CD8-positive, alpha-beta memory T cell (primary cell): ENCODE measurements at places on chromosomes 12 and 14.
A peak's percentile ranks its signal among the peaks of the same experiment; 100 is the strongest.

- DNase-seq, result no peak
These were observed 99.0 kb upstream of the PKP2 start for GRCh38 chr12:32995623-32996022.

DNA sequence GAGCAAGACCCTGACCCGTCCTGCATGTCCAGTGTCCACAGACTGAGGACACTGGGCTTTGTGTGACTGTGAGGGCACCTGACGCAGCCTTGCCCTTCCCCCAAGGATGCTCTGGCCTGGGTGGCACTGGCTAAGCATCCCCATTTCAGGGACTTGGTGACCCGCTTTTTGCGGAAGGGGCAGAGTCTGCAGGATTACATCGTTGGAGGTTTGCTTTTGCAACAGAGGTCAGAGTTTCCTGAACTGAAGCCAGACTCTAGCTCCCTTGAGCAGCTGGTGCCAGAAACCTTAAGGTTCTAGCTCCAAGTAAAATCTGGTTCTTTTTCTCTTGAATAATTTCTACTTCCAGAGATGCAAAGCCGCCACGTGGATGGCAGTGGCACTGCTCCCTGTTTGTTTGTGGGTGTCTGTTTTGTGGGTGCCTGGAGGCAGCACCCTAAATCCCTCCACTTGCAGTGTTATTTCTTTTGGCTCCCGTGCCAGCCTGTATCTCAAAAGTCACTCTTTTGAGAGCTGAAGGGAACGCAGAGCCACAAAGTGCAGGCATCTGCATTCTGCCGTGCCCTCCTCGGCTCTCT, 184.7 kb downstream of the TSPAN9 start:
- DNase-seq, result no peak

DNA sequence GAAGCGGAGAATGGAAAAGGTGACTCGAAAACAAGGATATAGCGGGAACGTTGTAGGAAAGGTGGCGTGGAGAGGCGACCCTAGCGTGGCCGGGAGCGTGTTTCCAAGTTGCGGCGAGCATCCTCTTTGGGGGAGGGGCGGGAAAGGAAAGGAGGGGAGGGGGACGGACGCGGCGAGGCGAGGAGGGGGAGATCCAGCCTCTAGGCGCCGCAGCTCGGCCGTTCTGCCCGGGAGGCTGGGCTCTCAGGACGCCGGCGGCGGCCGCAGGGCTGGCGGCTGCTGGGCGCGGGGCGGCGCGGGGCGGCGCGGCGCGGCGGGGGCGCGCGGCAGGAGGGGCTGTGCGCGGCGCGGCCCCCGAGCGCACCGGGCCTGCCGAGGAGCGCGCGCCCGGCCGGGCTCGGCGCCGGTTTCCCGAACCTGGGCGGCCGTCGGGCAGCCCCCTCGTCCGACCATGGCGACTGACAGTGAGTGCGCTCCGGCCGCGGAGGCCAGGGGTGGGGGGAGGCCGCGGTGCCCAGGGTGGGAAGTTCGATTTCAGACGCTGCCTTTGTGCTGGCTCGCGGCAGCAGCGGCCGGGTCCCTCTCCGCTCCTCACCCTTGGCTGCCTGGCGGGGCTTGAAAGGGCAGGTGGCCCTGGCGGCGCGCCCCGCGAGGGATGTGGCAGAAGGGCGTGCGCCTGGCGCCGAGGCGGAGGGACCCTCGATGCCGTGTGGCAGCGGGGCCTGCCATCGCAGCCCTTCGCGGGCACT, 50.3 kb downstream of the SNAPC1 start:
- no peak for DNase-seq

GRCh38 chr12:87661786-87662377, 367.3 kb downstream of the C12orf50 start:
- DNase-seq, result no peak

- no peak for DNase-seq
These were observed 93.8 kb downstream of the TMEM30B start for GRCh38 chr14:61187196-61187905.

GRCh38 chr12:39692258-39692853, 72.8 kb upstream of the ABCD2 start:
- DNase-seq, result peak; percentile 28

DNA sequence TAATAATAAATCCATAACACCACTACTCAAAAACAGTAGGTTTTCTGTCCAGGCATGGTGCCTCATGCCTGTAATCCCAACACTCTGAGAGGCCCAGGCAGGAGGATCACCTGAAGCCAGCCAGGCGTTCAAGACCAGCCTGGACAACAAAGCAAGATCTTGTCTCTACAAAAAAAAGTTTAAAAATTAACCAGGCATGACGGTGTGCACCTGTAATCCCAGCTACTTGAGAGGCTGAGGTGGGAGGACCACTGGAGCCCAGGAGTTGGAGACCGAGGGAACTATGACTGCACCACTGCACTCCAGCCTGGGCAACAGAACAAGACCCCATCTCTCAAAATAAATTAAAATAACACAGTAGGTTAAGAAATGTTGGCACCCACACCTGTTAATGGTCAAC, 44.5 kb upstream of the AP4S1 start:
- DNase-seq, result no peak

- DNase-seq, result no peak
These were observed 150.2 kb upstream of the PLEKHG7 start for GRCh38 chr12:92552412-92553108.

GRCh38 chr14:21525571-21525961, 580 bp downstream of the SALL2 start:
- no peak for DNase-seq

DNA sequence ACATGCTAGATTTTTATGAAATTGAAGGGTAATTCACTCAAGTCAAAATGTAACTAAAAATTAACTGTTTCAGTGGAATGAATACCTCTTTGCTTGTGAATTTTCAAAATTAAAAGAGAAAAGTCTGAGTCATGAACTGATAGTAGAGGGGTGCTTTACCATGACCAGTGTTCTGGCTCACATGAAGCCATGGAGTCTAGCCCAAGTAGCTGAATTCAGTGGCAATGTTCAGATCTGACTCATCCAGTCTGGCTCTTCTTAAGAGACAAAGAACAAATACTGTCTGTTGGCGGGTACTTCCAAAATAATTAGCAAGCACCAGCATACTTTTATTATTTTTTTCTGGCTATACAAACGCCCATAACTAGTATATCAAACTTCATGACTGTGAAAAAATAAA, 366.3 kb upstream of the GARIN6 start:
- no peak for DNase-seq

- no peak for DNase-seq
These were observed 986 bp upstream of the NTF3 start for GRCh38 chr12:5430641-5431603.

GRCh38 chr12:17592472-17592871, 497.5 kb downstream of the RERGL start:
- no peak for DNase-seq

DNA sequence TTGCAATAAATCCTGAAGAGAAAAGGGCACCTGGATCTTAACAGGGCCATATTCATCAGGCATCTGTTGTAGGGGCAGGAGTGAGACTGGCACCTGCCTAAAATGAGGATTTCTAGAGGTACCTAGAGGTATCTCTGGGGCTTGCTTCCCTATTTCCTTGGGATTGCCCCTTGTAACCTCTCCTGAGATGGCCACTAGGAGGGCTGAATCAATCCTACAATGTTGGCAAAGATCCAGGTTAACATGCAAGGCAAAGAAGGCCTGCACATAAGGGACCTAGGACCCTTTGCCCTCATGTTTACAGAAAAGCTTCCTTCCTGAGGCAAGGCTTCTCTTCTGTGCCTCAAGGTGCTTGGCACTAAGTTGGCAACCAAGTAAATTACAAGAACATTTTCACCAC, 25.8 kb upstream of the CLEC4E start:
- no peak for DNase-seq

- no peak for DNase-seq
These were observed 106.2 kb downstream of the IGF1 start for GRCh38 chr12:102374190-102374589.

DNA sequence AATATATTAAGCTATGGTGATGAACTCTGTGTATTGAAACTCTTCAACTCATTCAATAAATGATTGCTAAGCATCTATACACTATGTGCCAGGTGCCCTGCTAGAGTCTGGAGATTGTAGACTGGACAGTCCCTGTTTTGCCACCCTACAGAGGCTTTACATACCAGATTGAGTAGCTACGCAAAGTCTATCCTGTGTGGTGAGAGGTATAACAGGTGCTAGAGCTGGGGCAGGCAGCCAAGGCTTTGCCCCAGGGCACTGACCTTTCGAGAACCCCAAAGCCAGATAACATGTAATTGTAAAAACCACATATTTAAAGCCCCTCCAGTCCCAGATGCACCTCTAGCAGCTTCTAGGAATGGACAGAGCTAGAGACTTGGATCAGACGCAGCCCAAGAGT, 52.8 kb downstream of the PPM1H start:
- DNase-seq, result no peak

DNA sequence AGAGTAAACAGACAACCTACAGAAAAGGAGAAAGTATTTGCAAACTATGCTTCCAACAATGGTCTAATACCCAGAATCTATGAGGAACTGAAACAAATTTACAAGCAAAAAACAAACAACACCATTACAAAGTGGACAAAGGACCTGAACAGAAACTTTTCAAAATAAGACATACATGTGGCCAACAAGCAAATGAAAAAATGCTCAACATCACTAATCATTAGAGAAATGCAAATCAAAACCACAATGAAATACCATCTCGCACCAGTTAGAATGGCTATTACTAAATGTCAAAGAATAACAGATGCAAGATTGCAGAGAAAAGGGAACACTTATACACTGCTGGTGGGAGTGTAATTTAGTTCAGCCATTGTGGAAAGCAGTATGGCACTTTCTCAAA, 125.8 kb downstream of the C12orf42 start:
- no peak for DNase-seq

DNA sequence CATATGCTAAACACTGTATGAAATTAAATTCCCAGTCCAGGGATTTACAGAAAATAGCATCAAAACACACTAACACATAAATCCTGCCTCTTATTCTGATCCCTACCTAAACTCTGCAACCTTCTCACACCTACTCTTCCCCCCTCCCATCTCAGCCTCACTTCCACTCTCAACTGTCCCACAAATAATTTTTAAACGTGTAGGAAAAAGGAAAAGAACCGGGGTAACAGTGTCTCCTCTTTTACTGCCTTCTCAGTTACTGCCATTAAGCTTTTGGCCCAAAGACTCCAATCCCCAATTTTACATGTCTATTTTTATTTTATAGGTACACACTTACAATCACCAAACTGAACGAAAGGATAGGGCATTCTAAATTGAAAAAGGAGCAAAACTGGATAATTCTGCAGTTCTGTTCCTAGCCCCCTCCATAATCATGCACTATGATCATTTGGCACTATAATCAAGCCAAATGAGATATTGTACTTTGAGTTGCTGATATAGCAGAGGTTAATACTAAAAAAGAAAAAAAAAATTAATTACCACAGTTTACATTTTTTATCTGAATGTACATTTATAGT, 2.9 kb downstream of the DUSP16 start:
- DNase-seq, result no peak

DNA sequence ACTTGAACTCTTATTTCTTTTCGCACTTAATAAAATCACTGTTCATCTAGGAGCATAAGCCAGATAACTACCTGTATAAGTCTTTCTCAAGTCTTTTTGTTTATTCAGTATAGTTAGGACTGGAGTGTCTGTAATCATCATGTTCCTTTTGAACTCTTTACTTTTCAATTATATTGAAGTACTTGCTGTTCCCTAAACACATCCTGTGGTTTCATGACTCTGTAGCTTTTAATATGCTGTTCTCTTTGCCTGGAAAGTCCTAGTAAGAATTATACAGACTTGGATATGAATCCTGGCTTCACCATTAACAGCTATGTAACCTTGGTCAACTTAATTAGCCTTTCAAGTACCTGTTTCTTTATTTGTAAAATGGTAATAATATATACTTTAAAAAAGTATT, 88.2 kb downstream of the CCDC91 start:
- DNase-seq, result no peak

DNA sequence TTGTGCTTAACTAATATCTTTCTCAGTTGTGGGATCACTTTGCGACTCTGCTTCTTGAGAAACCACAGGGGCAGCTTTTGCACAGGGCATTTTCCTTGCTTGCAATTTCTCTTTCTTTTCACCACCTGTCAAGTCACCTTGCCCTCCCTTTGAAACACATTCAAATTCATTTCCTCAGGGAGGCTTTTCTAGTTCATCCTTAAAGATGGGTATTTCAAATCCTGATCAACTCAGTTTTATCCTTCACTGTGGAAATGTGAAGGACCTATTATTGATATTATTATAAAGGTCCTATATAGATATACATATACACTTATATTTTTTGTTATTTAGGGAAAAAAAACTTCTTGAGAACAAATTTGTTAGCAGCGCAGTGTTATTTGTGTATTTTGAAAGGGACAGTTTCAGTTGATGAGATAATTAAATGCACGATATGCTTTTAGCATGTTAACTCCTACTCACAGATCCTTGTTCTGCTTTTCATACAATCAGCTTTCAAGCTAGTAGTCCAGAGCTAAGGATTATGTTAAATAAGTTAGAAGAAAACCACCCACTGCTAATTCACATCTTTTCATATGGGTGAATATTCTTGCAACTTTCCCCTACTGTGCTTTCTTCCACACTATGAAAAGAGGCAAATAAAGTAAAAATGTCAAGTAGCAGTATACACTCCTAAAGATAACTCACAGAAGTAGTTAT, 501.4 kb upstream of the RGS6 start:
- no peak for DNase-seq

DNA sequence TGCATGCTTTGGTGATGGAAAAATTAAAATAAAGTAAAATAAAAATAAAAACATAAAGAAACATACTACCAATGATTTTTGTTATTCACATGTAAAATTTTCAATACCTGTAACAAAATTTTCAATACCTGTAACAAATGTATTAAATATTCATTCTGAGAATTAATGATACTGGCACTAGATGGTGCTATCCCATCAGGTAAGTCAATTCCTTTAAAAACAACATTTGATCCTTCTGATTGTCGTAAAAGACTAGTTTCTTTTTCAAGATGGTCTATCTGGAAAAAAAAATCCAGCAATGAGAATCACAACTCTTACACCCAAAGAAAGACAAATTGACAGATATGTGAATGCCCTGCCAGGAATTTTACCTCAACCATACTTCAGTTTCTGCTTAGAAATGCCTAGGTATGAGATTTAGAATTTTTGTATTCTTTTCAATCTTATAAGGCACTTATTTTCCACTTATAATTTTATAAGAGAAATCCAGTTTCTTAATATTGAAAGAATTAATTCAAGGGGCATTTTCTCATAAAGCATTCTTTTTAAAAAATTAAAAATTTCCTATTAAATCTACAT, 30.7 kb downstream of the CEP290 start:
- DNase-seq, result no peak

DNA sequence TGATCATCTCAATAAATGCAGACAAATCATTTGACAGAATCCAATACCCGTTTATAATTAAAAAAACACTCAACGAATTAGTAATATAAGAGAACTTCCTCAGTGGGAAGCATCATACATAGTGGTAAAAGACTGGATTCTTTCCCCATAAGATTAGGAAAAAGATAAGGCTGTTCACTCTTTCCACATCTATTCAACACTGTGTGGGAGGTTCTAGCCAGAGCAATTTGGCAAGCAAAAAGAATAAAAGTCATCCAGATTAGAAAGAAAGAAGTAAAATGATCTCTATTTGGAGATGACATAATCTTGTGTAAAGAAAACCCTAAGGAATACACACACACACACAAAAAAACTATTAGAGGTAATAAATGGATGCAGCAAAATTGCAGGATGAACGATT, 38.4 kb downstream of the YEATS4 start:
- no peak for DNase-seq

- DNase-seq, result no peak
These were observed 465.5 kb downstream of the PDZRN4 start for GRCh38 chr12:41653386-41654326.
